Thoracic aorta endothelial cell (primary cell): ENCODE measurements at places on chromosomes 12 and 14. TPM values are rescaled to one million over a fixed set of nuclear protein-coding genes. Genes with fewer than 3 reads are reported as not detected.

The BBS10 gene
- 15.0 and 18.5 TPM in 2 replicates for total RNA-seq

The HOXC10 gene
- total RNA-seq: not detected in 2 replicates

The CMA1 gene
- total RNA-seq: not detected in 2 replicates

The LBHD2 gene
- not detected in 2 replicates for total RNA-seq

The CYP27B1 gene
- total RNA-seq: 0.80 and 1.5 TPM in 2 replicates

The LMNTD1 gene
- not detected in 2 replicates for total RNA-seq

The C1S gene
- total RNA-seq: 0.57 and 1.2 TPM in 2 replicates

The LTBP2 gene
- total RNA-seq: 165 and 256 TPM in 2 replicates

The P2RX7 gene
- 3.2 and 3.6 TPM in 2 replicates for total RNA-seq

The INSM2 gene
- not detected in 2 replicates for total RNA-seq

The MANSC1 gene
- 43.6 and 49.5 TPM in 2 replicates for total RNA-seq

The L2HGDH gene
- 4.8 and 7.0 TPM in 2 replicates for total RNA-seq

The SCN8A gene
- total RNA-seq: 21.8 and 37.7 TPM in 2 replicates
